ENCODE measurements at places on chromosomes 2 and 18.

DNA sequence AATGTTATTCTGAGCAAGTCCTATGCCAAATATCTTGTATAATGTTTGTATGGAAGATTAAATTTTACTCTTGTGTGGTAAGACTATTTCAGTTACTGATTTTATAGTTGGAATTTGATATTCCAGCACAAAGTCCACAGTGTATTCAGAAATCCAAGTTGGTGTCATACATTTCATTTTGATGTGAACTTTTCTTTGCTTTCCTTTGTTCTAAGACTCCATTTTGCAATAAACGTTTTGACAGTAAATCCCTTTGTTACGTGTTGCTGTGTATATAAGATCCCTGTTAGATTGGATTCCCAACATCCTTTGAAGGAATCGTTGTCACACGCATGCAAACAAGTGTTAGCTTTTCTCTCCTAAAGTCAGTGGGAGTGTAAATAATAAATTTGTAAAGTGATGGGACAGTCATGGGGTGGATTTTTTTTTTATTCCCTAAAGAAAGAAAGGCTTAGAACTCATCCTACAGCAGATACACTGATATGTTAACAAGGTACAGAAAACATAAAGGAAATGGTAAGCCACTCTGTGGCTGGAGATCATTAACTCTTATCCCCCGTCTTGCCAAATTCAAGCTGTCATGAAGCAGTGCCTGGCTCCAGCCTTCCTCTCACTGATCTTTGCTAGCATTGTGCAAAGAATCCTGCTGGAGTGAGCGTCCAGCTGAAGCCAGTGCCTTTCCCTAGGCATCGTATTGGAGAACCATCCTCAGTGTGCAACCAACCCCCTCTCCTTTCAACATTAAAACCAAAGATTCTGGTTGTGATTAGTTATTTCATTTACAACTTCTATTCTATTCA lies 127.6 kb upstream of the CDCA7 start:
- no peak for DNase-seq

DNA sequence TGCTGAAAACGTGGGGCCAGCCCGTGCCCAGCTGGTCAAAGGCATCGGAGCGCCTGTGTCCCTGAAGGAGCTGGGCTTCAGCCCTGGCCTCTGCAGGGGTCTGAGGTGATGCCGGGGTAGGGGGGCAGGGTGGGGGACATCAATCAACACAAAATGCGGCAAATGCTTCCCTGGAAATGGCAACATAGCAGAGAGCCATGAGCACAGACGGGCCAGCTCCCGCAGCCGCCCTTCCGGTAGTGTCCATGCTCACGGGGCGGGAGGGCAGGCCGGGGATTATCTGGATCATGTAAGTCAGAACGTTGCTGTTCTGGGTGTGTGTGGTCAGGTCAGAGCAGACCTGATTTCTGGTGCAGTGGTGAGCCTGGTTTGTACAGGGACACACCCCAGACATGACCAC lies 56.5 kb upstream of the TWIST2 start:
- DNase-seq = no peak

DNA sequence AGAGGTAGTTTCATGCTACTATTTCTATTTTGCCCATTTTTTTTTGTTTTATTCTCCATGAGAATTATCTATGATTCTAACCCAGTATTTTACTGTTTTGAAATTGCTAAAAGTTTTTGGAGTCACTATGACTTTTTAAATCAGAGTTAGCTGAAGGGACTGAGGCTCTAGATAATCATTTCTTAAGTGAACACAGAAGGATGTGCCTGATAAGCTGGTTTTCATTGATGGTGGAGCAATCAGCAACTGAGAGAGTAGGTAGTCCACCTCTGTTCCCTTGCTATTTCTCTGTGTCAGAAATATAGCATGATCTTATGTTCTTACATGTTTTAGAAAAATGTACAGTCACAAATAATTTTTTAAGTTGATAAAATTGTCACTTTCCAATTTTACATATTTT lies 59.4 kb downstream of the CCDC138 start:
- DNase-seq = no peak

DNA sequence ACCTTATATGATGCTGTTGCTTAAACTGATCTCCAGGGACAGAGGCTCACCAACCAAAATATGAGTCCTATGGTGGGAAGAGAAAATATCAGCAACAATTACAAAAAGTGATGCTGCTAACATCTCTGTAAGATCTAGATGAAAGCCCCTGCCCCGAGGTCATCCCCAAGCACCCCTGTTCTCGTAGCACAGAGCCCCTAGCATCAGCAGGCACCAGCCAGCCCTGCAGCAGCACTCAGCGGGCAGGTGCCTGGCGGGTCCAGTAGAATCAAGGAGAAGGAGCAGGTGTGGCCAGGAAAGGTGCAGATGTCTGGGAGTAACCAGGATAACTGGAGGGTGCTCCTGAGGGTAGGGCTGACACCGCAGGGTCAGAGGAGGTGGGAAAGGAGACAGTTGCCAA lies 474.2 kb upstream of the MYT1L start:
- no peak for DNase-seq

GRCh38 chr2:8202132-8202531 lies 479.7 kb upstream of the ID2 start:
- peak; percentile 41 for DNase-seq

DNA sequence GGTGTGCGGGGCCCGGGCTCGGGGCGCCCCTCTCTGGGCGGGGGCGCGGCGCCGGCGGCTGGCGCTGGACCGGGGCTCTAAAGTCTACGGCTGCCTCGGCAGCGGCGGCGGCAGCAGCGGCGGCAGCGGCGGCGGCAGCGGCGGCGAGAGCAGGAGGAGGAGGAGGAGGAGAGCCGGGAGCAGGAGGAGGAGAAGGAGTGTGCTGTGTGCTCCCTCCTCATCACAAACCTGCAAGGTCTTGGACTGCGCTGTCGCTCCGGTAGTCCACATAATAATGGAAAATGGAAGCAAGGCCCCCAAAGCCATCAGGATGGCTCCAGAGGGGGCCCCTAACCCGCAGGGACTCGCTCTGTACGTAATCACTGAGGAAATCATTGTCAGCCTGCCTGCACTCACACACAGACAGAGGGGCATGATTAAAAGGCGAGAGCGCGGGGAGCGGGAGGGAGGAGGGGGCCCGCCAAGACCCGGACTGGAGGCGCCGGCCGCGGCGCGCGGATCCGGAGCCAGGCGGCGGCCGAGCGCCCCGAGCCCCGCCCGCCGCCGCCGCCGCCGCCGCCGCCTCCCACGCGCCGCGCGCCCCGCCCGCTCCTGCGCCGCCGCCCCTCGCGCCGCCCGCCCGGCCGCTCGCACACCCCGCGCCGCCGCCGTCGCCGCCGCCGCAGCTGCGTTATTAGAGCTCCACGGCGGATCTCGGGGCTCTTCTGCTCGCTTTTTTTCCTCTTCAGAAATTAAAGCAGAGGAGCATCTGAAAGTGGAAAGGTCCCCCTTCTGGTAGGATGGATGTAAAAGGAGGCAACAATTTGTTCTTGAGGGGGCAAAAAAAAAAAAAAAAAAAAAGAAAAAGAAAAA lies at the start of gene ZNF521:
TSS of gene ZNF521 (minus strand) at position 390 of the 852 bp plus-strand sequence. CDS start 1,220 bp downstream, outside the sequence.
- DNase-seq = peak; percentile 93

DNA sequence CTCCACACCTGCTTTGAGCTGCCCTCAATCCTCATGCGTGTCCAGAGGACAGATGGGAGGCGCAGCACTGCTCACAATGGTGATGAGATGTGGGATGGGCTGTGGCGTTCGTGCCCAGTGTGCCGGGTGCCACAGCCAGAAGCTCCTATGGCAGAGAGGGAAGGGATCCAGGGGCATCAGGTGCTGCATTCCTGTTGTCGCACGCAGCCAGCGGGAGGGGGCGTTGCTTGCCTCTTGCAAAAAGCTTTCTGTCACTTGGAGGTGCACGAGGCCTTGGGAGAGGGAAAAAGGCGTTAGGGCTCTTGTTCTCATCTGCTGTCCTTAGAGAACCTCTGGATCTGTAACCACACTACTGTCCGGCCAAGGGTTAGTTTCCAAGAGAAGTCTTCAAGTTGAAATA lies 29.2 kb upstream of the ALLC start:
- DNase-seq = peak; percentile 85

GRCh38 chr2:162164802-162165201 lies 12.8 kb upstream of the GCG start:
- no peak for DNase-seq

DNA sequence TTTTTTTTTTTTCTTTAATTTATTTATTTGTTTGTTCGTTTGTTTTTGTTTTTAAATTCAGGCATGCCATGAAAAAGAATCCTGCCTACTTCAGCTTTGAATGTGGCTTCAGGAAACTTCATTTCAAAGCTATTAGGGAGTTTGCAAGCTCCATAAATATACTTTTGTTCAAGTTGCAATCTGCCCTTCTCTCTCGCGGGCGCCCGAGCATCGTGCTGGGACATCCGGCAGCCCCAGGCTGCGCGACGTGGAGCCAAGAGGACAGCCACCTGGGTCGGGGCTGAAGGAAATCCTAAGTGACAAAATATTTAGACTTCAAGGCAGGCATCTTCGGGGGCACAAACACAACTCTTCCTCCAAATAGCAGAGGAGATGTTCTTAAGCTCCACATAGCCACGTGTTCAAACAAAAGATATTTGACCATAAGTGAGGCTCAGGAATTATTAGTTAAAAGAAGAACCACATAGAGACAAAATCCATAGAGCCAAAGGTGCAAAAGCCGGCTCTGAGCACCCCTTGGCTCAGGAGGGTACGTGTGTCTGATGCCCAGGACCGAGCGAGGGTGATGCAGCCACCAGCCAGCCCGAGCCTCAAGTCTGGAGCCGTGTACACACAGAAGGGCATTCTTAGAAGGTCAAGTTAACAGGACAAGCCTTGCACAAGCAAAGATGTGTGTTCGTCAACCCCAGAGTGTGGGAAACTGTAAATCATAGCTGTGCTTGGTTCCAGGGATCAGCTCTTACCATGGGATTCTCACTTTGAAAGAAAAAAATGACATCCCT lies 256.5 kb upstream of the SALL3 start:
- DNase-seq = no peak

DNA sequence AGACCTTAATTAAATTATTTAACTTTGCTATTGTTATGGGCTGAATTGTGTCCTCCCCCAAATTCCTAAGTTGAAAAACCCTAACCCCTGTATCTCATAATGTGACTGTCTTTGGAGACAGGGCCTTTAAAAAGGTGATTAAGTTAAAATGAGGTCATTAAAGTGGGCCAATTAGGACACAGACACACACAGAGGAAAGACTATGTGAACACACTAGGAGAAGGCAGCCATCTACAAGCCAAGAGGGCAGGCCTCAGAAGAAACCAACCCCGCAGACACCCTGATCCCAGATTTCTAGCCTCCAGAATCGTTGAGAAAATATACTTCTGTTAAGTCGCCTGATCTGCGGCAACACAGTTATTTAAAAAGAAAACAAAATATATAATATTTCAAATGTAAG lies 6.4 kb downstream of the STK17B start:
- no peak for DNase-seq

- no peak for DNase-seq
These were observed 67.2 kb upstream of the SP5 start for GRCh38 chr2:170647741-170648436.

- DNase-seq = no peak
These were observed 22.7 kb downstream of the RAB31 start for GRCh38 chr18:9730786-9731185.

- peak; percentile 65 for DNase-seq
These were observed 97.9 kb upstream of the GPR45 start for GRCh38 chr2:105143467-105144151.

DNA sequence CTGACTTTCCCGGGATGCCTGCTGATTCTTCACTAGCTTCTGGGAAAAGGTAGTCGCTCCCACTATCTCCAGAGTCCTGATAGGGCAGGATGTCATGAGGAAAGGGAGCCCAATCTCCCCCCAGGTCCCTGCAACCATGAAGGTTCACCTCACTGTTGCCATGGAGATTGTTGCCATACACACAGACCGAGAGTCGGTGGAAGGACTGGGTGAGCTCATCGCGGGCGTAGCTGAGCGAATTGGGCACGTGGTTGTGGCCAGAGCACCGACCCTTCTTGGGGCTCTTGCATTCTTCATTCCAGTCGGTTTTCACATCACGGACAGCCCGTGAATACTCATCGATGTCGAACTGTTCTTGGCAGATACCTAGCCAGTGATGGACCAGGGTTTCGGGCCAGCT lies 97.4 kb downstream of the MEP1B start:
- DNase-seq = peak; percentile 16

DNA sequence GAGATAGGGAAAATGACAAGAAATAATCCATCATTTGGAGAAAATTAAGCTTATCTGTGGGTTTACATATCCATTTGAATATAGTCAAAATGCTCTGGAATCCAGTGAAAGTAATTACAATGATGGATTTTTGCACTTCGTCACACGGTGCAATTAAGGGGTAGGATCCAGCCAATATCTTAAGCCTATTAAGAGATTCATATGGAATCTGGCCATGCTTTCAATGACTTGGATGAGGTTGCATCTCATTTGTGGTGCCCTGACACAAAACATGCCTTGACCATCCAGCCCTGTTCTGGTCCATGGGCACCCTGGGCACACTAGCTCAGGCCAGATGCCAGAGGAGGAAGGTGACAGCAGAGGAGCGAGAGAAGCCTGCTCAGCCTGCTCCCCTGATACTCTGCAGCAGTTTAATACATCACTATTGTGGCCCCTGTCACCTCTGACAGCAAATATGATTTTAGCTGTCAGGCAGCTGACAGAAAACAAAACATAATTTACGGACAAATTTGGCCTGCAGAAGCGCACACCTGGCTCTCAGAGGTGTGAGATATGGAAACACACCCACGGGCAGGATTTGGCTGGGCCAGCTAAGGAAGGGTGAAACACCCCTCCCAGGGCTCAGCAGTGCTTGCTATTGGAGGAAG lies 94.1 kb upstream of the ST8SIA3 start:
- DNase-seq = peak; percentile 82

GRCh38 chr18:484749-485464 lies 15.6 kb downstream of the COLEC12 start:
- DNase-seq = no peak

All from NCI-H1417 (cell line).